ENCODE measurements at places on chromosomes 3 and 15.

- DNase-seq = no peak
These were observed 36.7 kb upstream of the SECISBP2L start for GRCh38 chr15:49082960-49083359.

DNA sequence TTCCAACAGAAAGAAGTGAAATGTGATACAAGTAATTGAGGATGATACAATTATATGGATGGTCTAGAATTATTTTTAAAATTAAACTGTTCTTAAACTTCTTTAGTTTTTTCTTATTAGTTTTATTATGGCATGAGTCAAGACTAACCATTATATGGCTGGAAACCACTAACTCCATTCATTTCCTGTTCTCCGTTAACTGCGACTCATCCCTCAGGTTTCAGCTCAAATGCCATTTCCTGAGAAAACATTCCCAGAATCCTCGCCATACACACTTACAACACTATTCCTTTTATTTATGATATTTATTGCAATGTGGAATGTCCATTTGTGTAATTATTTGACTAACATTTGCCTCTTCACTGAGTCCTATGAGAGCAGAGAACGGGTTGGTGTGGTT lies 394.1 kb downstream of the SOX2 start:
- no peak for DNase-seq

DNA sequence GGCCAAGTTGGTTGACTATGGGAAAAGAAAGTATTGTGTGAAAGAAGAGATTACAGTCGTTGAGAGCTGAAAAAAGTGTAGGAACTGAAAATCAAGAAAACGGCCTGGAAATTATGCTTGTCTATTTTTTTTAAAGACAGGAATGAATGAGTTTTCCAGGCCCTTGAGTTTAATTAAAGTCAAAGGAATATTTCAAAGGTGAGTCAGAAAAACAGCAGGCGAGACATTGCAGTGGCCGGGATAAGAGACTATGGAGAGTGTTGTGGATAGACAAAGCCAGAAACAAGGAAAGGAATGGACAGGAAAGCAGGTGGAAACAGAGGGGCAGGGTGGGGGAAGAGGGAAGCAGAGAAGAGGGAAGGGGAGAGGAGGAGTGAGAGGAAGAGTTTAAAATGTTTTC lies 275.1 kb upstream of the LRTM1 start:
- no peak for DNase-seq

DNA sequence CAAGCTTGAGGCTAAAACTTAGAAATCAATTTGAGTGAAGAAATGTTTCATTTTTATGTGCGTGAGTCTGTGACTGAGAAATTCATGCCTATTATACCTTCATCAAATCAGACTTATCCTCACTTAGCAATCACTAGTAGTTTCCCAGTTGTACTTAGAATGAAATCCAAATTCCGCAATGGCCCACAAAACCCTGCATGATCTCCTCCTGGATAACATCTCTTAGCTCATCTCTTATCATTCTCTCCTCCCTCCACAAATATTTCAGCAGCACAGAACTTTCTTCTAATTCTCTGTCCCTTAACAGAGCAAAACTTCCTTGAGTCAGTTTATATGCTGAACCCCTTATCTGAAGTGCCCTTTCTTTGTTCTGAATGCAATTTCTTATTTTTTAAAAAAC lies 198.8 kb upstream of the TGFBR2 start:
- DNase-seq = no peak

- no peak for DNase-seq
These were observed 728 bp downstream of the EIF2B5 start for GRCh38 chr3:184135911-184136260.

GRCh38 chr15:72229076-72229946 lies 1.7 kb downstream of the PKM start:
- peak; percentile 38 for DNase-seq

GRCh38 chr3:49772703-49773102 lies 13.6 kb downstream of the IP6K1 start:
- DNase-seq = no peak

GRCh38 chr15:79977431-79978054 lies 6.5 kb upstream of the BCL2A1 start:
- no peak for DNase-seq

DNA sequence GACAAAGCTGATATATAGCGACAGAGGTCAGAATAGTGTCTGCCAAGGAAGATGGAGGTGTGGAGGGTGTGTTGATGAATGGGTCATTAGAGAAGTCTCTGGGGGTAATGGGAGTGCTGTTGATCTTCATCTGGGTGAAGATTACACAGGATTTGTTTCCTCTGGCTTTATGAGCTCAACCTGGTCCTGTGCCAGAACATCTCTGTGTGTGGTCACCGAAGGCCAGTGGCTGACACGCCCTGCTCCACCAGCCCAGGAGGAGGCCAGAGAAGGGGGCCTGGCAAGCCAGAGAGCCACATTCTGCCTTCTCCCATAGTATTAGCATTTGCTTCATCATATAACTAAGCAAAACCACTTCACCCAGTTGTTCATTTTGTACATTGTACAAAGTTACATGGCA lies 121.1 kb downstream of the ZNF621 start:
- no peak for DNase-seq

DNA sequence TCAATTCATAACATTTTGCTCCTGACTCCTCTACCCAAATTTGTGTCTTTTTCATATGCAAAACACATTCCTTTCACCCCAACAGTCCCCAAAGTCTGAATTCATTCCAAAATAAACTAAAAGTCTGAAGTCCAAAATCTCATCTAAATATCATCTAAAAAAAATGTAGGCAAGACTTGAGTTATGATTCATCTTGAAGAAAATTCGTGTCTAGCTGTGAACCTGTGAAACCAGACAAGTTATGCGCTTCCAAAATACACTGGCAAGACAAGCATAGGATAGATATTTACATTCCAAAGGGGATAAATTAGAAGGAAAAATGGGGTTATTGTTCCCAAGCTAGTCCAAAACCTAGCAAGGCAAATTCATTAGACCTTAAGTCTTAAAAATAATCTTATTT lies 1302.0 kb upstream of the GBE1 start:
- no peak for DNase-seq

DNA sequence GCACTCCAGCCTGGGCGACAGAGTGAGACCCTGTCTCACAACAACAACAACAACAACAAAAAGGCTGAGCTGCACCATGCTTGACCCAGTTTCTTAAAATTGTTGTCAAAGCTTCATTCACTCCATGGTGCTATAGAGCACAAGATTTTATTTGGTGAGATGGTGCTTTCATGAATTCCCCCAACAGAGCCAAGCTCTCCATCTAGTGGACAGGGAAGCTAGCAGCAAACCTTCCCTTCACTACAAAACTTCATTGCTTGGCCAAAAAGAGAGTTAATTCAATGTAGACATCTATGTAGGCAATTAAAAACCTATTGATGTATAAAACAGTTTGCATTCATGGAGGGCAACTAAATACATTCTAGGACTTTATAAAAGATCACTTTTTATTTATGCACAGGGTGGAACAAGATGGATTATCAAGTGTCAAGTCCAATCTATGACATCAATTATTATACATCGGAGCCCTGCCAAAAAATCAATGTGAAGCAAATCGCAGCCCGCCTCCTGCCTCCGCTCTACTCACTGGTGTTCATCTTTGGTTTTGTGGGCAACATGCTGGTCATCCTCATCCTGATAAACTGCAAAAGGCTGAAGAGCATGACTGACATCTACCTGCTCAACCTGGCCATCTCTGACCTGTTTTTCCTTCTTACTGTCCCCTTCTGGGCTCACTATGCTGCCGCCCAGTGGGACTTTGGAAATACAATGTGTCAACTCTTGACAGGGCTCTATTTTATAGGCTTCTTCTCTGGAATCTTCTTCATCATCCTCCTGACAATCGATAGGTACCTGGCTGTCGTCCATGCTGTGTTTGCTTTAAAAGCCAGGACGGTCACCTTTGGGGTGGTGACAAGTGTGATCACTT lies 2.0 kb downstream of the CCR5 start:
- DNase-seq = no peak

GRCh38 chr15:48233246-48233645 lies 27.1 kb downstream of the SLC12A1 start:
- no peak for DNase-seq

- no peak for DNase-seq
These were observed 102.7 kb downstream of the TBC1D5 start for GRCh38 chr3:17639765-17640164.

DNA sequence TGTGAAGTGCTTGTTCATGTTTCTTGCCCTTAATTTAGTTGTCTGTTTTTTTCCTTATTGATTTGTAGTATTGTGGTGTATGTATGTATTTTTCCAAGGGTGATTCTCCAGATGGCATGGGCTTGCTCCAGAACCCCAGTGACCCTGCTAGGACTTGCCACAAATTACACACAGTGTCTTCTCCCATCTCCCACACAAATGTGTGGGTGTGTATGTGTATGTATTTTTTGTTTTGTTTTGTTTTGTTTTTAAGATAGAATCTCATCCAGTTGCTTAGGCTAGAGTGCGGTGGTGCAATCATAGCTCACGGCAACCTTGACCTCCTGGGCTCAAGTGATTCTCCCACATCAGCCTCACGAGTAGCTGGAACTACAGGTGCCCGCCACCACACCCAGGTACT lies 36.2 kb upstream of the ARID3B start:
- DNase-seq = no peak

DNA sequence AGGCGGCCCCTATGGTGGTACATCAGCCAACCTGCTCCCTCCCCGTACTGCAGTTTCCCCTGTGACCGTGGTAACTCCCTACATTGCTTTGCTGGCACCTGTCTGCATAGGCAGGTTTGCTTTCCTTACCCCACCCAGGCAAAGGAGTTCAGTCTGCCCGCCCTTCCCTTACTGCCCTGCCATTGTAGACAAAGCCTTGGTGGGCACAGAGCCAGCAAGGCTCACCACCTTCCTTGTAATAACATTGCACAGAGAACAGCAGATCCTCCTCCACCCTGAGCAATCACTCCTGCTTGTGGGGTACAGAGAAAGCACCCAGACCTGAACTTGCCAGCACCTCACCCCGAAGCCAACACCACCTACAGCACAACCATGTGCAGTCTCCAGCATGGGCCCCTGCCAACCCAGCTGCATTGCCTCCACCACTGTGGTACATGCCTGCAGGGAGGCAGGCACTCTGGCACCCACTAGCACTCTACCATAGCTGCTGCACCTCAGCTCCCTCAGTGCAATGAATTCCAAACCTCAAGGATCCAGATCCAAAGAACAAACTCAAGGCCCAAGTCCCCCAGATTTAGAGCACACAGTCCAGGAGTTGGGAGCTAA lies 192.7 kb upstream of the KCNMB2 start:
- no peak for DNase-seq

GRCh38 chr3:147414390-147415138 lies 5.4 kb downstream of the ZIC1 start:
- DNase-seq = no peak

- no peak for DNase-seq
These were observed 165.5 kb downstream of the ATP10A start for GRCh38 chr15:25697586-25697985.

- DNase-seq = peak; percentile 57
These were observed 572.6 kb downstream of the FOXP1 start for GRCh38 chr3:71010726-71011455.

DNA sequence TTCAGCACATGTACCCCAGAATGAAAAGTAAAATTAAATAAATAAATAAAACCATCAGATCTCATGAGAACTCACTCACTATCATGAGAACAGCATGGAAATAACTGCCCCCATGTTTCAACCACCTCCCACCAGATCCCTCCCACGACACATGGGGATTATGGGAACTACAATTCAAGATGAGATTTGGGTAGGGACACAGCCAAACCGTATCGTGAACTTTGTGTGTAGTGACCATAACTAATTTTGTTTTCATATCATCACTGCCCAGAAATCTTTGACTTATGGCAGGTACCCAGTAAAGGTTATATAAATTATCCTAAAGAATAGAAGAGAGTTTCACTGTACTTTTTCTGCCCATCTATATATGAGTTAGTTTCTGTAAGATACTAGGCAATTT lies 766.5 kb downstream of the ROBO1 start:
- DNase-seq = no peak

DNA sequence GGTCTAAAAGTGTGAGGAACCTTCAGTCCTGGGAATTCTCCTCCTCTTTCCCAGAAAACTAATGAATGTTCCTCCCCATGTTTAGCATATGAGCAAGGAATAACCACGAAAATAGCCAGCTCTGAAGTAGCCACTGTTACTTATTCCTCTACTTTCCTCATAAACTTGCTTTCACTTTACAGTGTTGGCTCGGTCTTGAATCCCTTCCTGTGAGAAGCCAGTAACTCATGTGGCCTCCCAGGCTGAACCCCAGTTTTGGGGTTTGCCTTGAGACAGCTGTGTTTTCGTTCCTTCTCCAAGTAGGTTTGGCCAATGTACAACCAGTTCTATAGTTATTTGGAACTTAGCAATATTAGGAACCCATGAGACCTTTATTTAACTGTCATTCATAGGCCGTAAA lies 195.0 kb downstream of the CNTN6 start:
- DNase-seq = no peak

GRCh38 chr3:61029194-61029593 lies 222.1 kb downstream of the FHIT start:
- DNase-seq = no peak

- DNase-seq = no peak
These were observed 41.1 kb downstream of the LYZL4 start for GRCh38 chr3:42369304-42369703.

DNA sequence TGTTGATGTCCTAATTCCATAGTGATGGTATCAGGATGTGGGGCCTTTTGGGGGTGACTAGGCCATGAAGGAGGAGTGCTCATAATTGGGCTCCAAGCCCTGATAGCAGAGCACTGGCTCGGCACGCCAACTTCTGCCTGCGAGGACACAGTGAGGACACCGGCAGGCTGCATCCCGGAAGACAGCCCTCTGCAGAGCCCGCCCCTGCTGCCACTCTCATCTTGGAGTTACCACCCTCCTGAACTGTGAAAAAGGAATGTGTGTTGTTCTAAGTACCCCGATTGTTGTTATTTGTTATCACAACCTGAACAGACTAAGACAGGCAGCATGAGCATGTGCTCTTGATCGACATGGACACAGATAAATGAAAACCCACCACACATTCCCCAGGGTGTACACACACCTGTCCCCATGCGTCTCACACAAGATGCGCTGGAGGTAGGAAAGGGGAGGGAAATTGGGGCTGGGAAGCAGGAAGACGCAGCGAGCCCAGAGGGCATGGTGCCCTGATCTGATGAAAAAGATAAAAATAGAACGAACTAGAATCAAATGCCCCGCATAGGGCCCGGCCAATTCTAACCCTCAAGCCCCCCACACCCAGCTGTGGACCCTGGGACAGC lies 40.1 kb downstream of the RPN1 start:
- no peak for DNase-seq

- DNase-seq = no peak
These were observed 54.9 kb downstream of the TMED3 start for GRCh38 chr15:79365765-79366164.

GRCh38 chr15:41429003-41429890 lies 12.4 kb downstream of the RTF1 start:
- DNase-seq = peak; percentile 28

- peak; percentile 66 for DNase-seq
These were observed 1.1 kb downstream of the RBSN start for GRCh38 chr3:15097891-15098290.
